ENCODE measurements at places on chromosomes 11 and 22.

- DNase-seq, result no peak
These were observed 17.8 kb upstream of the OR8B8 start for GRCh38 chr11:124463324-124463723.

DNA sequence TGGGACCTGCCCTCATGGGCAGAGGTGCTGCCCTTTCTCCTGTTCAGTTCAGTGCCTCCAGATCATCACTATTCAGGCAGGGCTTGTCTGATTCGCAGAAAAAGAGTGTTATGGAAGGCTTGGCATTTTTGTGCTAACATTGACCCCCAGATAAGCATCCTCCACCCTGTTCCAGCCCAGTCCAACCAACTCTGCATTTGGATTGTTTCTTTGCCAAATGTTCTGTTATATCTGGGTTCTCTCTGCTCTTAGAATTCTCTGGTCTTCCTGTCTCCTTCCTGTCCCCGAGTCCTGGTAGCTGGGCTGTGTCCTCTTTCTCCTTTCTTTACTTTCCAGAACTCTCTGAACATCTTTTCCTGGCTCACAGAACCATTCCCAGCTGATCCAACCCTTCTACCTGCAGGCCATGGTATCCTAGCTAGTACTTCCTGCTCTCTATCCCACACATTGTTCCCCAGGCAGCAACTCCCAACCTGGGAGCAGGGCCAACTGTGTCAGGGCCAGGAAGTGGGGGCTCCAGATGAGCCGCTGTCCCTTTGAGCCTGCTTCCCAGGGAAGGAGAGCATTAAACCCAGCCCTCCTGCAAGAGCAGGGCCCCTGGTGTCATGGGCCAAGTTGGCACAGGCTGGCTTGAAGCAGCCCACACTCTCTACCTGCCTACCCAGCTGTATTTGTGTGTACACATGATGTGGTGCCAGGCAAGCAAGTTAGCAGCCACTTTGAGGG lies 280.7 kb upstream of the CADM1 start:
- DNase-seq, result peak; percentile 9

DNA sequence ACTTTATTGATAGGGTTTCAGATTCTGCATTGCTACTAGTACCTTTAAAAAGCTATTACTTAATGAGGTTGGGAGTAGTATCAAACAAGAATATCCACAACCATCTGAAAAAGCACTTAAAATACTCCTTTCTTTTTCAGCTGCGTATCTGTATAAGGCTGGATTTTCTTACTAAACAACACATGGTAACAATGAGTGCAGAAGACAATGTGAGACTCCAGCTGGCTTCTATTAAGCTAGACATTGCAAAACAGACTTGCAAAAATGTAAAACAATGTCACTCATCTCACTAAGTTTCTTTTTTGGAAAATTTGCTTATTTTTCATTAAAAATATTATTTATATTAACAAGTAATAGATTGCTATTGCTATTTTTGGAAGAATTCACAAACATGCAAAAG lies 132.6 kb downstream of the WNT11 start:
- DNase-seq, result peak; percentile 70

DNA sequence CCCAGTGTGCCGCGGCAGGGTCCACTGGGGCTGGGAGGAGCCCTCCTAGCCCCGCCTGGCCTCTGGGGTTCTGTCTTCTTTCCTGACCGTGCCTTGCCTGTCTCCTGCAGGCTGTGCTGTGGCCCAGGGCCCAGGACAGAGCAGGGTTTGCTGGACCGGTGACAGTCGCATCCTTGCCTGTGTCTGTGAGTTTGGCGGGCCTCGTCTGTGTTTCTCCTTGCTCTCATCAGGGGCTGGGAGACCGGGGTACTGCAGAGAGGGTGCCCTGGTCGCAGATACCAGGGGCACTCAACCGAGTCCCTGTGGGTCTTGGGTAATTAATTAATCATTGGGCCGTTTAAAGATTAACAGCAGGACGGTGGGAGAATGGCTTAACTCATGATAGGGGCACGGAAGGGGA lies 29.9 kb downstream of the RPL3 start:
- DNase-seq, result no peak

GRCh38 chr11:65915821-65916251 lies 3.0 kb downstream of the C11orf68 start:
- peak; percentile 98 for DNase-seq

DNA sequence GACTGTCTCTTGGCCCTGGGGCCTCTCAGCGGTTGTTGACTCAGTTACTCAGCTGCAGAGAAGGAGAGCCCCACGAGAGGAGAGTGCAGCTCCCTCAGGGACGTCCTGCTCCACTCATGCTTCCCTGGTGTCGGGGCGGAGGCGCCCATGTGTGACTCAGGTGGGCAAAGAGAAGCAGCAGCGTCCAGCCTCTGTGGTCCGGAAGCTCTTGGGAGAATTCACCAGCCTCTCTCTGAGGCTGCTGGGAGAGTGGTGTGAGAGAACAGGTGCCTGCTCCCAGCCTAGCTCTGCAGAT lies 25.7 kb downstream of the GLB1L2 start:
- no peak for DNase-seq

DNA sequence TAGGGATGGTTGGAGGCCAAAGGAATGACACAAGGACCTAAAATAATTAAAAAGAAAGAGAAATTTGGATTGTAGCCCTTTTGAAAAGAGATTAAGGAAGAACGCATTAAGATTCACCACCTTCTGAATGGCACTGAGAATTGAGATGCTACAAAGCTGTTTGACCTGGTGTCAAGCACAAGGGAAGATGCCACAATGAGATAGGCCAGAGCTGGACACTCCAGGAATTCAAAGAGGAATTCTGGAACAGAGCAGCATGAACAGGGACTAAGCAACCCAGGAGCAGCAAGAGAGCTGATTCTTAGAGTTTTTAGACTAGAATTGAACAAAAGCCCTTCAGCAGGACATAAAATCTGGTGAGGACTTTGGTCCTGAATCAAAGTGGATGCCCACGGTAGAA lies 11.6 kb upstream of the CECR2 start:
- no peak for DNase-seq

GRCh38 chr22:39654131-39654926 lies 83.8 kb downstream of the CACNA1I start:
- no peak for DNase-seq

- peak; percentile 63 for DNase-seq
These were observed 23.1 kb upstream of the GNB1L start for GRCh38 chr22:19877626-19878339.

DNA sequence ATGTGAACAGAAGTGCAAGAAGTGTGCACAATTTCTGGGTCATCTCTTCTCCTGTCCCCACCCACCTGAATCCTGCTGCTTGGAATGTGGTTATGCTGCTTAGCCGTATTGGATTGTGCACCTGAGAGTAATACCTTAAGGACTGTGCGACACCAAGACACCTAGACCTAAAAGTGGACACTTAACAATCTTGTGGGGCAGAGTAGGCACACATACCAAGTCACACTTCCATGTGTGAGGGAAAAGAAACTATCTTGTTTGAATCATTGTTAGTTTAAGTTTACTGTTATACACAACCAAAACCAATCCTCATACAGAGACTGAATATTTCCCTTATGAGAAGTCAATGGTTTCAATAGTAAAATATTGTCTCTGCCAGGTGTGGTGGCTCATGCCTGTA lies 93.7 kb downstream of the CCDC83 start:
- no peak for DNase-seq

- no peak for DNase-seq
These were observed 251.8 kb downstream of the TENM4 start for GRCh38 chr11:79189055-79189454.

All from fibroblast of skin of right quadriceps (primary cell).